ENCODE measurements at places on chromosomes 2 and 18.

GRCh38 chr2:96703021-96703751, 36.7 kb downstream of the LMAN2L start:
- DNase-seq, result no peak

GRCh38 chr18:48228301-48228715, 180.9 kb downstream of the ZBTB7C start:
- no peak for DNase-seq

DNA sequence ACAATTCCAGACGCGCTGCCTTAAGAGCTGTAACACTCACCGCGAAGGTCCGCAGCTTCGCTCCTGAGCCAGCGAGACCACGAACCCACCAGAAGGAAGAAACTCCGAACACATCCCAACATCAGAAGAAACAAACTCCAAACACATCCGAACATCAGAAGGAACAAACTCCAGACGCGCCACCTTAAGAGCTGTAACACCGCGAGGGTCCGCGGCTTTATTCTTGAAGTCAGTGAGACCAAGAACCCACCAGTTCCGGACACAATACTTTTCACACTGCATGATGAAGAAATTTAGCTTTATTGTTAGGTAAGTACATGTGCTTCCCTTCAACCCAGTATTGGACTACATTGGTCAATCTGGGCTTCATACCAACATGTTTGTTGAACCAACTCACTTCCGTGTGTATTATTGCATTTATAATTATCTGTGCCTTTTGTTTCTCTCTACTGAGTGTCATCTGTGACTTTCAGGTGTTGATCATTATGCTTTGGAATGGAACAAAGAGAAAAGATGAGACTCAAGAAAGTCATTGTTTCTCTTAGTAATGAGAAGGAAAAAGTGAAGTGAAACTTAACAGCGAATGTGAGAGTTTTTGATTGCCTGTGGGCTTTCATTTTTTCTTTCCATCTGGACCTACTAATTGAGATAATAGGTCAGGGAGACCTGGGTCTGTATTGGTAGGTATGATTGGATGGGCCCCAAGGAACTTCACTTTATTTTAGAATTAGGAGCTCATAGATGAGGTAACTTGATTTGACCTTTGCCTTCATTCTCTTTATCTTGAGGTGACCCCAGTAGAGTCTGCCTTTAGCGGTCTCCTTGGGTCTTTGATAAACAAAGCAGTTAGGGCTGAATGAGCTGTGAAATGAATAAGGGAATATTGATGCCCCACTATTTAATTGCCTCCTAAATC, 76.1 kb upstream of the CAVIN2 start:
- no peak for DNase-seq

- DNase-seq, result no peak
These were observed 141.1 kb upstream of the ALPP start for GRCh38 chr2:232237464-232237863.

DNA sequence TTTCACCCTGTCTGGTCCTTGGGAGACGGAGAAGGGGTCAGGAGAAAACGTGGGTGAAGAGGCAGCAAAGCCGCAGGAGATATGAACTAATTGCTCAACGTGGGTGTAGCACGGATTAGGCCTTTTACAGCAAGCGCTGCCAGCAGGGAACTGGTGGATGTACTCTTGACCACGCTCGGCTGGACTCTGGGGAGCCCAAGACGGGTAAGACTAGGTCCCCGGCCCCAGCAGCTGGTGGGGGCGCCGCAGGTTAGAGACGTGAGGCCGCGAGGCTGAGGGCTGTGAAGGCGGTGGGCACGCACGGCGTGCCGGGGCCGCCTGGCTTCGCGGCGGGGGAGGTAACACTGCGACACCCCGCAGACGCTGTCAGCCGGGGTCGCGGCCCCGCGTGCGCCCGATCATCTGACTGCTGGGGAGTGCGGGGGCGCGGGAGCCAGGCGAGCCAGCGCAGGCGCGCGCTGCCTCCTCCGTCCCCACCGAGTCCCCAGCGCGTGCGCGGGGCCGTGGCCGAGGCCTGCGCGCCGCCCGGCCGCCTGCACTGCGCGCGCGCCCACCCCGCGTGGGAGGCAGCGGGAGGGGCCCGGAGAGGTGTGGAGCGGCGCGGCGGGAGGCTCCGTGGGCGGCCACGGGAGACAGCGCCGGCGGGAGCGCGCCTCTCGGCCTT, at the start of gene CLIP4:
CLIP4 (plus strand) TSS at position 470 of the 664 bp plus-strand sequence. CDS start 5,974 bp downstream, outside the sequence.
- peak; percentile 76 for DNase-seq

GRCh38 chr18:79200546-79201268, 131.5 kb downstream of the ATP9B start:
- DNase-seq, result no peak

- no peak for DNase-seq
These were observed 65.7 kb downstream of the SPRED2 start for GRCh38 chr2:65366595-65367125.

- no peak for DNase-seq
These were observed 27.2 kb downstream of the TWIST2 start for GRCh38 chr2:238875101-238875470.

All from activated gamma-delta T cell (primary cell).